ENCODE measurements at places on chromosomes 2 and 18.

DNA sequence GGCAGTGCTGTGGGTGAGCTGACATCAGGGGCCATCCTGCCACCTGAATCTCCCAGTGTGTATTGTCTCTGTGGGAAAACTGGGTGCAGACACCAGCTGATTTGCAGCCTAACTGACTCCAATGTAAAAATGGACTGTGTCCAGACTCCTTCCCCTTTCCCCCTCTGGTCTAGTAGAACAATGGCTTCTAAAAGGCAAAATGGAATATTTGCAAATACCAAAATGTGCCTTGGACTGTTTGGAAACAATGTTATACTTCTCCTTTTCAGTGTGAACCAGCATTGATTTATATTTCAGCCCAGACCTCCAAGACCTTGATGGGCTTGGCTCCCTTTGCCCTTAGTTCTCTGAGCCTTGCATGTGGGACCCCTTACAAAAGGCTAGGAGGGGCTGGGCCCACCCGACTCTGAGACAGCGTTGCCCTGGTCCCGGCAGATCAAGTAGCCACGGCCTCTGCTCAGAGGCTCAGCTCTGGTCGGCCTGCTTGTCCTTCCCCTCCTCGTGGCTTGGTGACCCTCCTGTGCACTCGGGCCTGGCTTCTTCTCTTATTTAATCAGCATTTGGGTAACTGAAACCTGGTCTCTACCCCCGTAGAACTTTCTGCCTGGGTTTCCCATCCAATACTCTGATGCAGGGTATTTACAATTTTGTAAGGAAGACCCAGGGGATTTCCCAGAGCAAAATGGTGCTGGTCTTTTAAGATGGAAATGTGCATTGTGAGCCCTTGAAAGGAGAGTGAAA is 18.0 kb upstream of the ACKR3 start:
- no peak for DNase-seq

GRCh38 chr18:74230922-74231714 is 60.6 kb downstream of the CYB5A start:
- DNase-seq: no peak

GRCh38 chr18:58827428-58827827 is 37.2 kb upstream of the ZNF532 start:
- no peak for DNase-seq

DNA sequence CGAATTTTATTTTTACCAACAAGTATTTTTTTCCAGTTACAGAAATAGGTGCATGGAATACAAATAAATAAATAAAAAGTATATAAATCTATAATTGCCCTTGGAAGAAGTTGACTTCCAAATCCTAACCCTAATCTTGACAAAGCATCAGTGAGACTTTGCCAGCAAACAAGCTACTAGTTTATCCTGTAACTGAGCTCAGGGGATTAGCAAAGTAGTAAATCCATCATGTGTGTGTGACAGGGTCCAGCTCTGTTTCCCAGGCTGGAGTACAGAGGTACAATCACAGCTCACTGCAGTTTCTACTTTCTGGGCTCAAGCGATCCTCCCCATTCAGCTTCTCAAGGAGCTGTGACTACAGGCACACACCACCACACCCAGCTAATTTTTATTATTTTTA is 948.0 kb upstream of the CNTNAP5 start:
- DNase-seq: no peak

DNA sequence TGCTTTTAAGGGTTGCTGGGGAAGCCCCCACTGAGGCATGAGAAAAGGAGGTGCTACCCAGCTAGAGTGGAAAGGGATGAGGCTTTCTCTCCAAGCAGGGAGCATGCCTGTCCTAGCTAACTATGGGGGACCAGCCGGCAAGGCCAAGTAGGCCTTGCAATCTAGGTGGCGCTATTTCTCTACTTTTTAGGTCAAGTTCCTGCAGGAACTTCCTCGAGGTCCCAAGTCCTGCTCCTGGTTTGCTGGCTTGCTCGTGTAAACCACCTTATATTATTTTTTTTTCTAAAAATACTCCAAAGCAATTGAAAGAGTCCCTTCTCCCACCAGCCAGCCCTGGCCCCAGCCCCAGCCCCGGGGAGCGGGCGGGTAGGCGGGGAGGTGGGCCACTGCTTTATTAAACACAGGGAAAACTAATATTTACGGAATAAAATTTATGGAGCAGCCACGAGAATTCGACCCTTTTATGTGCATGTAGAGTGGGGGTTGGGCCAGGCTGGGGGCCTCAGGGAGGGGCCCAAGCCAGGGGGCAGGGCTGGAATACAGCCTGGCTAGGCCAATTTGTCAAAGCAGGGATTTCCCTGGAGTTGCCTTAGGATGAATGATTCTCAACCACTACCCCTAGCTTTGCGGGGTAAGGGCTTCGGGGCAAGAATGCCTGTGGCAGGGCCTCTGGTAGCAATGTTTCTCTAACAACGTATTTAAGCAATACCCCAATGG is 12.8 kb upstream of the IHH start:
- DNase-seq: no peak

DNA sequence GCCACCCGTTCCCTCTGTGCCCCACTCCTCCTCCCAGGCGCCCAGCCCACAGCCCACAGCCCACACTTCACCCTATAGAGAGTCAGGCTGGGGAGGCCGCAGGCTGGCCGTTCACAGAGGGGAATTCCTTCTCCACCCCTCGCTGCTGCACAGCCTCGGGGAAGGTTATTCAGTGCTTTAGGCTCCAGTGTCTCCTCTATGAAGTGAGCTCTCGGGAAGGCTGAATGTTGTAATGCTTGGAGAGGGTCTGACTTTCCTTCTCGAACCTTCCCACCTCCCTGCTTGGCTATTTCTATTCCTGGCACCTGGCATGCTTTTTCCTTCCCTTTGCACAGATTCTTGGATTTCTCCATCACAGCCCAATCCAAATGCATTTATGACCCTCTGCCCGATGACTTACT is 62.5 kb upstream of the SMAD7 start:
- no peak for DNase-seq

DNA sequence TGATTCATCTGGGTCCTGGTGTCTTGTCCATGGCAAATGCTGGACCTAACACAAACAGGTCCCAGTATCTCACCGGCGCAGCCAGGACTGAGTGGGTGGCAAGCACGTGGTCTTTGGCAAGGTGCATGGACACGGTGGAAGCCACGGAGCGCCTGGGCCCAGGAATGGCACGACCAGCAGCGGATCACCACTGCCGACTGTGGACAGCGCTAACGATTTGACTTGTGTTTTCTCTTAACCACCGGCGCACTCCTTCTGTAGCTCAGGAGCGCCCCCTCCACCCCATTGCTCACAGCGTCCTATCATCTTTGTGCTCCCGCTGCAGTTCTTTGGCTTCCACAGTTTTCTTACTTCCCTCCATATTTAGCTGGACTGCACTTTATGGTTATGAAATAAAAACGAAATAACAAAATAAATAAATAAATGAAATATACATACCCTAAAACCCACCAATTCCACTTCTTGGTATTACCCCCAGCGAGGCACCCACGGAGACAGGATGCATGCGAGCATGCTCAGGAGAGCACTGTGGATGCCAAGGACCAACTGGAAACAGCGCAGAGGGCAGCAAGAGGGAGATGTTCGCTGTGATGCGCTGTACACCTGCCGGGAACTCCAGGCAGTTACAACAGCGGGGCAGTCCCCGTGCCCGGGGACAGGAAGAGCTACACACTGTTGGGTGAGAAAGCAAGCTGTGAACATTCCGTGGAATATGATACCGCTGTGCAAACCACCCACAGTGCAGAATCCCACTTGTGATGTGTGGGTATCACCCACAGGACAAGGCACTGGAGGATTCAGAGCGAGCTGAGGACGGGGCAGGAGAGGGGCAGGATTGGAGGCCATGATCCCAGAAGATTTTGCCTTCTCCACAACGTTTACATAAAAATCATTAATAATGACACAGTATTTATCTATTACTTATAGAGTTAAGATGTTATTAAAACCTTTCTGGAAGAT is 7.0 kb upstream of the CIDEA start:
- no peak for DNase-seq

GRCh38 chr2:54428108-54428831 is 27.9 kb upstream of the SPTBN1 start:
- DNase-seq: no peak

- no peak for DNase-seq
Measured at GRCh38 chr2:40364151-40364874, 87.6 kb downstream of the SLC8A1 start.

GRCh38 chr2:1976728-1977416 is 232.6 kb upstream of the PXDN start:
- DNase-seq: no peak

GRCh38 chr2:11774600-11774999 is 28.2 kb downstream of the LPIN1 start:
- no peak for DNase-seq

GRCh38 chr2:208224802-208225201 is 30.1 kb downstream of the IDH1 start:
- no peak for DNase-seq

- no peak for DNase-seq
Measured at GRCh38 chr2:152028182-152028862, 70.5 kb downstream of the CACNB4 start.

DNA sequence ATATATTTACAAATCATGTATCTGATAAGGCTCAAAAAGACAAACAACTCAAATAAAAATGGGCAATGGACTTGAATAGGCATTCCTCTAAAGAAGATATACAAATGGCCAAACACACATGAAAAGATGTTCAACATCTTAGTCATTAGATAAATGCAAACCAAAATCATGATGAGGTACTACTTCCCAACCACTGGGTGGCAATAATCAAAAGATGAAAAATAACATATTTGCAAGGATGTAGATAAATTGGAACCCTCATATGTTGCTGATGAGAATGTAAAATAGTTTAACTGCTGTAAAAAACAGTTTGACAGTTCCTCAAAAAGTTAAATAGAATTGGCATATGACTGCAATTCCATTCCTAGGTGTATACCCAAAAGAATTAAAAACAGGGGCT is 132.3 kb downstream of the TTC32 start:
- DNase-seq: no peak

DNA sequence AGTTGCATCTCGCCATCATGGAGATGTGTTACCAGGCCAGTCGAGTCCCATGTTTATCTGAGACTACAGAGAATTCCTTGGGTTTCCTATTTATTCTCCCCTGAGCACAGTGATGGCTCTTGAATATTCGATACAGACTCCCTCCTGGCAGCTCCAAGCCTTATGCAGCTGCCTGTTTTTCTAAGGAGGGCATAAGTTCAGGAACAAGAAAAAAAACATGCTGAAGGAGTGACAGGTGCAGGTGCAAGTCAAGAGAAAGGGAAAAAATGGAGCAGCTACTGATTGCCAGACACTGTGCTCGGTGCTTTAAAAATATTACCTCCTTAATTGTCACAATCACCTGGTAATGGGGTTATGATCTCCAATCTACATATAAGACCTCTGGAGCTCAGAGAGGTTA is 177.2 kb upstream of the DPP10 start:
- no peak for DNase-seq

GRCh38 chr2:69603146-69603743 is 40.3 kb downstream of the AAK1 start:
- no peak for DNase-seq

DNA sequence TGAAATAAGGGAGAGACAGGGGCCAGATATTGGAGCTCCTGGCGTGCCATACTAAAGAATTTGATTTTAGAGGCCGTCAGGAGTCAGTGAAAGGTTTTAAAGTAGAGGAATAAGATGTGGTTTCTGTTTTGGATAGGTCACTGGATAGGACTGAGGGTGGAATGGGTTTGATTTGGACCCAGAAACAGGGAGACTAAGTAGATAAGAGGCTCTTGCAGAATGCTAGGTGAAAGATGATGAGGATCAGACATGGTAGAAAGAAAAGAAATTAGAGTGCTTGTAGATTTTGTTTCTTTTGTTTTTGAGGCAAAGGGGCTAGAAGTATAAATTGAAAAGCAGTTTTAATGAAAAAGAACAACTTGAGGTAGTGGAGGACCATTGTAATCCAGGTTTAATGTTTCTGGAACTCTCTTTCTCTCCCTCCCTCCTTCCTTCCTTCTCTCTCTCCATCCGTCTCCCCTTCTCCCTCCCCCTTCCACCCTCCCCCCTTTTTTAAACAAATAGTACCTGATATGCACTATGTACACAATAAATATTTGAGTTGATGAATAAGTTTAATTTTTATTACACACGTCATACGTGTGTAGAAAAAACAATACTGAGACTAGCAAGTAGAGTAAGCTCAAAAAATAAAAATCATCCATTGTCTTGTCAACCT is 1.9 kb downstream of the NDUFV2 start:
- no peak for DNase-seq

- no peak for DNase-seq
Measured at GRCh38 chr2:74575320-74575719, 20.8 kb downstream of the DOK1 start.

GRCh38 chr18:42338683-42339082 is 383.6 kb downstream of the PIK3C3 start:
- DNase-seq: no peak

DNA sequence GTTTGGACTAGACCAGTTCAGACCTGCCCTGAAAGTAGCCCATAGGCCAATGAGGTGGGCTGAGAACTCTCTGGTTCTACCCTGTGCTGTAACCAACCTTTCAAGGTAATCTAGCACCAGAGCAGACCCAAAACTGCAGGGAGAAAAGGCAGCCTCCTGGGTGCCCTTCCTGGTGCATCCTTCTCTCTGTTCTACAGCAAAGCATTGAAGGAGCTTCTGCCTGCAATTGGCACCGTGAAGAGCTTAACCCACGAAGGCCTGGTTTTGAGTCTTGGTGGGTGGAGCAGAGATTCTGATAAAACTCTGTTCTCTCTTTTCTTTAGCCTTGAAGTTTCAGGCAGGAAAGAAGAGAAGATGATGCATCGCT is 55.5 kb downstream of the LIPG start:
- no peak for DNase-seq

GRCh38 chr2:197249381-197250083 is 61.0 kb downstream of the ANKRD44 start:
- no peak for DNase-seq

- no peak for DNase-seq
Measured at GRCh38 chr2:8636721-8637636, 44.9 kb upstream of the ID2 start.

- DNase-seq: no peak
Measured at GRCh38 chr2:48728295-48728694, 27.2 kb downstream of the LHCGR start.

- no peak for DNase-seq
Measured at GRCh38 chr2:191117341-191117740, 33.5 kb downstream of the STAT4 start.

DNA sequence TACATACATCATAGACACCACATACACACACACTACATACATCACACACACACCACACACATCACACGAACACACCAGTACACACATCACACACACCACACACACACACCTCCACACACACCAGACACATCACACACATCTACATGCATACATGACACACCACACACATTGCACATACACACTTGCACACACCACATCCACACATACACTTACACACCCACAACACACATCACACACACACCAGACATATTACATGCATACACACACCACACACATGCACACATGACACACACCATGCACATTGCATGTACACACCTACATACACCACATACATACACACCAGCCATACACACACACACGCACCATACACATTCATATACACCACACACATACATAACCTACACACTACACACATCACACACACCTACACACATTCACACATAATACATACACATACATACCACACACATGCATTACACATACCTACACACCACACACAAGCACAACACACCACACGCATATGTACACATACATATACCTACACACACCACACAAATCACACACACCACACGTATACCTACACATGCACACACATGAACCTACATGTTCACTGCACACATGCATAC is 156.5 kb downstream of the NDUFA10 start:
- no peak for DNase-seq

- DNase-seq: no peak
Measured at GRCh38 chr18:24913507-24914170, 438.3 kb downstream of the ZNF521 start.

All from stimulated activated CD4-positive, alpha-beta T cell treated with anti-CD3 and anti-CD28 coated beads, Interleukin-4, amount 100 ng/mL, for 4 hours (primary cell).